ENCODE measurements at places on chromosomes 4 and X.
A peak's percentile ranks its signal among the peaks of the same experiment; 100 is the strongest.

DNA sequence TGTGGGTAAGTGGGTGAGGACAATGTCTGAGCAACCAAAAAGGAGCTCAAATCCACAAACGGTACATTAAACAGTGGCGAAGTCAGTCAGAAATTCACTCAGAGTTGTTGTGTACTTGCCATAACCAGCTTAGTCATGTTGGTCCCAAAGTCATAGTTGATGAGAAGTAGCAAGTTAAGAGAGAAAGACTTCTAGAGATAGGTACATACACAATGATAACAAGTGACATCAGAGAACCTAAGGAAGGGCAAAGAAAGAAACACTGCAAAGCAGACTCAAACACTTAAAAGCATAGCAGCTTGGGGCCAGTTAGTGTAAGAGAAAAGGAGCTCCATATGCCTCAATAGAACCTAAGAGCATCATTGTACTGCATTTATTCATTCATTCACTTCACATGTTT is 30.2 kb downstream of the DYNLT3 start:
- no peak for DNase-seq

- no peak for DNase-seq
Measured at GRCh38 chr4:132792310-132792709, 356.8 kb upstream of the PCDH10 start.

GRCh38 chr4:86036736-86037135 is 323.1 kb downstream of the MAPK10 start:
- DNase-seq, result no peak

DNA sequence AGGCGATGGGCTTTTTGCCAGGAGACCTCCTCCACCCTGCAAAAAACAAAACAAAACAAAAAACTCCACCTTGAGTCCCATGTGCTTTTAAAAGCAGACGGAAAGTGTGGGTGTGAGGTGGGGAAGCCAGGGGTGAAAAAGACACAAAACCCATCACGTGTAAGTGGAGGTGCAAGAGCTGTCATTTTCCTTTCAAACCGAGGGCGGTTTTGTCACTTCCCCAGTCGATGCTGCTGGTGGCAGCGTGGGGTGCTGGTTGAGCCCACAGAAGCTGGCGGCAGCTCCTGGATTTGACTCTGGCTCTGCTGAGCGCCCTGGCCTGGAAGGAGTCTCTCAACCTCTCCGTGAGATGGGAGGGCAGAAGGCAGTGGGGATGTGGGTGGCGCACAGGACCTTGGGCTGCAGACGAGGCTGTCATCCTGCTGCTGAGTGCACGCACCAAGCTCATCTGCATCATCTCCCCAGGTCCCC is 110.0 kb downstream of the PSAPL1 start:
- DNase-seq, result no peak

DNA sequence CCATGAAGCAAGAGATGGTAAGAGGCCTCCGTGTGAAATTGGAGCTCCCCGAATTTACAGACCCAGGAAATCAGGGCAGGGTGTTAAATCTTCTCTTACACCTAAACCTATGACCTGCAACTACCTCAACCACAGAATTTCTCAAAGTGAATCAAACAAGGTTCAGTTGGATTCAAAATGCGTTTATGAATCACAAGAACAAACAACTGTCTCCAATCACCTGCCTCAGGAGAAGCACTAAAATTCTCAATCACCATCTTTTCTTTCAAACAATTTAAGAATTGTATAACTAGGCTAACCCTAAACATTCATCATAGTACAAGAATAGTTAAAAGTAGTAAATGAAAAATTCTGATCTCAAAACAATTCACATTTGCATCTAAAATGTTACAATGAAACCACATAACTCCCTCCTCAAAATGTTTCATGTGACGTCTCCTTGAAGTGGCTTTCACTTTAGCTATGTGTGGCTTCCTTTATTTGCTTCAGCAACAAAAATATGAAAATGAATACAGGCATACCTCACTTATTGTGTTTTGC is 19.2 kb downstream of the PPP3CA start:
- DNase-seq, result no peak

DNA sequence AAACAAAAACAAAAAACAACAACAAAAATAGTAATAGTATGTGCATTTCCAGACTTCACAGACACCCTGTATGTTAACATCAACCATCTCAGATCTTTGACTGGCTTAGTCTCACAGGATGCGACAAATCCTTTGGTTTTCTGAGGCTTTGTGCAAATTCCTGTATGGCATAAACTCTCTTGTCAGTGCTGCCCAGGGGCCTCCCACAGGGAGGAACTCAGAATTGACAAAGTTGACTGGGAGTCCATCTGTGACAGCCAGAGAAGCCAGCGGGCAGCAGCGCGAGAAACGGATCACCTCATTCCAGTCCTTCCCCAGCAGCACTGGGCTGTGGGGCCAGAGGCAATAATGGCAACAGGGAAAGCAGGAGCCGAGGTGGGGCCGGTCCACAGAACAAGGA is 19.1 kb upstream of the DDX3X start:
- no peak for DNase-seq

- DNase-seq, result no peak
Measured at GRCh38 chr4:55876387-55876786, 22.9 kb downstream of the EXOC1 start.

DNA sequence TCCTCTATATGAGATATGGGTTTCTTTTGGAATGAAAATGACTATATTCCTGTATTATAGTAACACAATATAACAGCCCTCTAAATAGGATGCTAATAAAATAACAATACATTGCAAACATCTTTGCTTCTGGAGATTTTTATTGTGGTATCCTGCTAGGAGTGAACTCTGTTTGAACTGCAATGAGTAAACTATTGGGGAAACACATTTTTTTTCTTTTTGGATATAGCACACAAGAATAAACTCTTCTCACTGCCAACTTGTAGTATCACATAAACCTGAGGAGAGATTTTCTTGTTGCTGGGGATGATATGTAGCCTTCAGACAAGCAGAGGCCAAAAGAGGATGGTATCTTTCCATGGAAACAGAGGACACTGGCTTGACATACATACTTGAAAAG is 238.2 kb downstream of the C4orf33 start:
- no peak for DNase-seq

DNA sequence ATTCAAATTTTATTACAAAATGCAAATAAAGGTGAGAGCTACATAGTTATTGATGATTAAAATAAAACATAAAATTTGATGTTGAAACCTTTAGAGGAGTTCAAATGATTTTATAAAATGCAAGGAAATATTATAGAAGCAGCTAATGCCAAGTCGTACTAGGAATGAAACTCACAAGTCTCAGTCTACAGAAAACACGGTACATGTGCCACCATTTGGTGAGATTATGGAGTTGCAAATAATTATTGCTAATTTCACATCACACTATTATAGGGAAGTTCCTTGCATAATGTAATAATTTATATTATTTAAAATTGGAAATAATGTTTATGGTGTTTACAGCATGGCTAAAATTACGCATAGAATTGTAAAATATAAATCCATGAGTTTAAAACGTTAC is 1601.7 kb upstream of the TENM3 start:
- DNase-seq, result no peak

- no peak for DNase-seq
Measured at GRCh38 chr4:3239303-3239702, 9.7 kb upstream of the MSANTD1 start.

DNA sequence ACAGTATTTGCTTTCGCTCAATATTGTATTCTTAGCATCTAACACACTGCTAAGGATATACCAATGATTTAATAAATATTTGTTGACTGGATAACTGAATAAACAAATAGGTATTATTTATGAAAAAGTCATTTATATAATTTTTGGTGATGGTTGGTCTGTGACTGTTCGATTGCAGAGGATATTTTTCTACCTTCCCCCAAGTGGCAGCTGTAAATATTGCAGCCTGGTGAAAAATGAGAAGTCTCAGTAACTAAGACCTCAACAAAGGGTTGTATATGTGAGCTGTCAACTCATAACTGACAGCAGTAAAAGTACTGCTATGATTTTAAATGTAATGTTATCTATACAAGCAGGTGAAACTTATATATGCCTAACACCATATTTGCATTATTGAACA is 36.0 kb downstream of the HTR2C start:
- DNase-seq, result no peak

GRCh38 chrX:118974908-118975671 is 672 bp downstream of the LONRF3 start:
- DNase-seq, result peak; percentile 3
